MM.1S (cell line): ENCODE measurements at places on chromosomes 12 and 14.

GRCh38 chr12:6266971-6267721, 43.3 kb upstream of the PLEKHG6 start:
- no peak for DNase-seq

DNA sequence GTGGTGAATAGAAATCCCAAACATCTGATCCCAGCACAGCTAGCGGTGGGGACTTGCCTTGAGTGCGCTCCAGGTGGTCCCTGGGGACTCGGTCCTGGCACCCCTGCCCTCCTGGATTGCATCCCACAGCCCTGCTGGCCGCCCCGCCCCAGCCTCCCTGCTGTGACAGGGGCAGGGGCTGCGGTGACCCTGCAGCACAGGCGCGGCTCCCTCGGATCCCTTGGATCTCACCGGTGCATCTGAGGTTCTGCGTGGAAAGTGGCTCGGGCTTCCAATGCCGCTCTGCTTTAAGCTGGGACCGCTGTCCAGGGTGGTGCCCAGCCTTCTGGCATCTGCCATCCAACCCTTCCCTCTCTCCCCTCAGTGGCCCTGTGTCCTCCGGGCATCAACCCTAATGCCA, 16.0 kb downstream of the ANKRD9 start:
- no peak for DNase-seq

GRCh38 chr12:120118321-120119061, 1.9 kb upstream of the RAB35 start:
- DNase-seq = no peak

DNA sequence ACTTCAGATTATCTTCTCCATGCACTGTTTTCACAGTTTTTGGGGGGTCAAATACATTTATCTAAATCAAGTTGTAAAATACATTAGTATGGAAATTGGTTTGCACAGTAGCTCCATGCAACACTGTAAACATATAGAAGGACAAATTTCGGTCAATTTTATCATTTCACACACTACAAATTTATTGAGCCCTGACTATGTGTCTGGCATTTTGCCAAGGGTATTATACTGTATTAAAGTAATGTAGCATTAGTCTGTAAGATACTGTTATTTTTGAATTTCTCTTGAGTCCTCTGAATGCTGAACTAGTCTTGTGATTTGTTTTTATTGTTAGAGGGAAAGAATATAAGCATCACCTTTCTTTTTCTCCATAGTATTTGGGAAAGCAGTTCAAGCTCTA, 1.3 kb downstream of the RAD9B start:
- DNase-seq = no peak

DNA sequence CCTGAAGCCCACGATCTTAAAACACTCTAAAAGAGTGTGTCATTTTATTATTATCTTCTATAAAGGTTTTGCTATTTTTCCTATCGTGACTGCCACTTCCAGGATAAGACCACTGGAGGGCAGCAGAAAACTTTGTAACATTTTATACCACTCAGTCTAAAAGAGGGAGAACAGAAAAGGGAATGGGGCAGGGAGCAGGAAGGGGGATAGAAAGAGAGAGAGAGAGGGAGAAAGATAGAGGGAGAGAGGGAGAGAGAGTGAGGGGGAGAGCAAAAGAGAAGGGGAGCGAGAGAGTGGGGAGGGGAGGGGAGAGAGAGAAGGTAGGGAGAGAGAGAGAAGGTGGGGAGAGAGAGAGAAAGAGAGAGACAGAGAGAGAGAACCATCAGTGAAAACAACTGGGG, 2.0 kb upstream of the ART4 start:
- DNase-seq = peak; percentile 53

DNA sequence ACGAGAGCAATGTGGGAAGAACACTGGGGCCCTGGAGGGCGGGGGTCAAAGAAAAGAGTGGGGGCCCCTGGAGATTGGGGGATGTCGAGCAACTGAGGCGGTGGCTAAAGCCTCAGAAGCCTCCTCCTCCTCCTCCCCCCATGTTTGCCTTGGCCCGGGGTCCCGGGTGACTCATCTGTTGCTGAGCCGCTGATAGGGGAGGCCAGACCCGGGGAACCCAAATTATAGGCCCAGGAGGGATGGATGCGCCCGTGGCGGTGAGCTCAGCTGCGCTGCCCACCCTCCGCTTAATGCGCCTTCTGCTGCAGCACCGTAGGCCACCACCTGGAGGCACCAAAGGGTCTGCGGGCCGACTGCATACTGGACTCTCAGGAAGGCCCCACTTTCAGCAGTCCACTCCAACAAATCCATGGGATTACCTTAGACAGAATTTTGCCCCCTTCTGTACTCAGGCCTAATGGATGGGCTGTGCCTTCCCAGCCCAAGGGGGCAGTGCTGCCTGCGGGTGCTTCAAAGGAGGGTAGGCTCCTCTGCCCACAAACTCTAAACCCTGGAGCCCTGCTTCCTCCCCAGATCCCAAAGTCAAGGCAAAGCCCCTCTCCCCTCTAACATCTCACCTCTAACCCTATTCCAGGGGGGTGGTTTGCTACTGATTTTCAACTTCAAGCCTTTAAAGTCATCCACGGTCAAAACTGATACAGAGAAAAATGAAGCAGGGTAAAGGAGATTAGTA, 2.6 kb upstream of the WNT10B start:
- no peak for DNase-seq

GRCh38 chr12:57261428-57261865, 10.5 kb upstream of the STAC3 start:
- no peak for DNase-seq

DNA sequence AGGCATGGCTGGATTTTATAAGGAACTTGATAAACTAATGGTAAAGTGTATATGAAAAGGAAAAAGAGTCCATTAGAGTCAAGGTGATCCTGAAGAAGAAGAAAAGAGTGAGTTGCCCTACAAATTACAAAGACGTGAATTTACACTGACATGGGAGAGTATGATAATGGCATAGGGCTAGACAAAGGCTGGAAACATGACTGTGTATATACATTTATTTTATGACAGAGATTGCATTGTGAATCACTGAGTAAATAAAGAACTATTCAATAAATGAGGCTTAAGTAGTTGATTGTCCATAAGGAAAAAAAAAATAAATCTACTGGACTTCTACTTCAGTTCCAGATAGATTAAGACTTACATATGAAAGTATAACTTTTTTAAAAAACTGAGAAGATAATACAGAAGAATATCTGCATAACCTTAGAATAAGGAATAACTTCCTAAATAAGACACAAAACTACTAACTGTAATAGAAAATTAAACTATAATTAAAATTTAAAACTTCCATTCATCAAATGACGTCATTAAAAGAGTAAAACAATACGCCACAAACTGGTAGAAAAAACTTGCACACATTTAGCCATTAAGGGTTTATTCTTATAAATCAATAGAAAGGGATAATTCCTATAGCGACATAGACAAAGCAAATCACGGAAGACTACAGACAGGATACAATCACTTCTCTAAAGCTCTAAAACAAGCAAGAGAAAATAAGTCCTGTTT, 278.5 kb downstream of the NOVA1 start:
- no peak for DNase-seq

DNA sequence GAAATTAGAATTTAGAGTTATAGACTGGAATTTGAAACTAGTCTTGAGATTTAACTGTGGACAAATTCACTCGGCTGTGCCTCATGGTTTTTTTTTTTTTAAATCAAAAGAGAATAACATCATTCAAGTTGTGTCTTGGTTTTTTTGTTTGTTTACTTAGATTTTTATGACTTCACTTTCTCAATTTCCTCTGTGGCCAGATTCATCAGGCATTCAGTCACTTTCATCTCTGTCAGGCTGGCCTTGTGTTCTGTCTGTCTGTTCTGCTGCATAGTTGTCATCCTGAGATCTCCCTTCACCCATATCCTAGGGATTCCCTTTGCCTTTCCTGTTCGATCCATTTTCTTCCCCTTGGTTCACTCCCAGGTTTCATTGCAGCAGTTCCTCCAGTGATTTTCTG, 10.0 kb downstream of the MARK3 start:
- DNase-seq = no peak

GRCh38 chr14:100857233-100857922, 31.5 kb downstream of the MEG3 start:
- DNase-seq = no peak

DNA sequence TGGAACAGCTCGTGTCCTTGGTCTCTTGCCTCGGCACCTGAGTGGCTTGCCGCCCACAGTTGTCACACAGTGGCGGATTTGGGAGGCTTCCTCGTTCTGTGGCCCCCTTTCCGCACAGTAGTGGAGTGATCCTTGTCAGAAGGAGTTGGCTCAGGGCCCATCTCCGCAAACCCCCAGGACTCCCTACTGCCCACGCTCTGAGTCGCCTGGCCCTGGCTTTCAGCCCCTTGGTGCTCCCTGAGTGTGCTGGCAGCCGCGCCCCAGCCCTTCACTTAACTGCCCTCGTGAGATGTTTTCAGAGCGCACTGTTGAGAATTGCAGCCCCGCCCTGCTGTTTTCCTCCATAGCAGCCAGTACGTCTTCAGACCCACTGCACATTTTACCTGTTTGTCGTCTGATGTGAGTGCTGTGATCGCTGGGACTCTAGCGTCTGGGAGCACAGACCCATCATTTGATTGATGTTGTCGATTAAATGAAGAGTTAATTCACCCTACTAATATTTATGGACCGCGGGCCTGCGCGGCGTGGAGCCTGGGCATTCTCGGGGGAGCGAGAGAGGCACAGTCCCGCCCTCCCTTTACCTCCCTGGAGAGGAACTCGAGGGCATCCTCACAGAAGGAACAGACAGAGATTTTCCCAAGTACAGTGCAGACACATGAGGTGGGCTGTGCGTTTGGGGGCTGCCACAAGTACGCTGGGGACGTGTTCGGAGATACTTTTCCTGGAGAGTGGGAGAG, 91.8 kb downstream of the DDX51 start:
- DNase-seq = no peak

DNA sequence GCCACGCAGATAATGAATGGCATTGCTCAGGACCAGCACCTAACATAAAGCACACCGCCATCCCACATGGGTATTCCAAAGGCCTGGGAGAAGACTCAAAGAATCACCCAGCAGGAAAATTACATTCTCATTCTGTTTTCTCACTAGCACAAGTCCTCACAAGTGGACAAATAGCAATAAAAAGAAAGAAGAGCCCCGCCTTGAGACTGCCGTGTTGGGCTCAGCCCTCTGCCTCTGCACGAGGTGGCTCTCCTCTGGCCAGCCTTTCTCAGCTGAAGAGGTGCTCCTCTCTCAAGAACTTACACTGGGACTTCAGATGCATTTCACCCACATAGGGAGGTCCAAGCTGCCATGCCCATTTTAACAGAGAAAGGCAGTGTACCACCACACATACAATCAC, 207.5 kb downstream of the SPTSSA start:
- no peak for DNase-seq
